Mesothelial cell of epicardium (in vitro differentiated cells): ENCODE measurements at places on chromosomes 1 and 21.
A peak's percentile ranks its signal among the peaks of the same experiment; 100 is the strongest.

DNA sequence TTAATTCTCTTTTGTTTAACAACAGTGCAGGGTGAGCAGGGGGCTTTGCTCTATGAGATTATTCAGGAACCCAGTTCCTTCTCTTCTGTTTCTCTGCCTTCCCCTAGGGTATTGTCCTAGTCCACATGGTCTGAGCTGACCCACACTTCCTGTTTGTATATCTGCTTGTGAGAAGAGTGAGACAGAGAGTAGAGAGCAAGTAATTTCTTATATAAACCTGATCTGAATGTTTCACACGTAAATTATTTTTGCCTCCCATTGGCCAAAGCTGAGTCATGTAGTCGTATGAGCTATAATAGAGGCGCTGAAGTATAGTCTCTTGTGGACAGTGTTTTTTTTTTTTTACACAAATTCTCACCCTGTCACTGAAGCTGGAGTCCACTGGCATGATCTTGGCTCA is 134.2 kb upstream of the SERTAD4 start:
- DNase-seq = no peak

GRCh38 chr1:3469849-3470649 is 15.6 kb downstream of the ARHGEF16 start:
- no peak for DNase-seq

DNA sequence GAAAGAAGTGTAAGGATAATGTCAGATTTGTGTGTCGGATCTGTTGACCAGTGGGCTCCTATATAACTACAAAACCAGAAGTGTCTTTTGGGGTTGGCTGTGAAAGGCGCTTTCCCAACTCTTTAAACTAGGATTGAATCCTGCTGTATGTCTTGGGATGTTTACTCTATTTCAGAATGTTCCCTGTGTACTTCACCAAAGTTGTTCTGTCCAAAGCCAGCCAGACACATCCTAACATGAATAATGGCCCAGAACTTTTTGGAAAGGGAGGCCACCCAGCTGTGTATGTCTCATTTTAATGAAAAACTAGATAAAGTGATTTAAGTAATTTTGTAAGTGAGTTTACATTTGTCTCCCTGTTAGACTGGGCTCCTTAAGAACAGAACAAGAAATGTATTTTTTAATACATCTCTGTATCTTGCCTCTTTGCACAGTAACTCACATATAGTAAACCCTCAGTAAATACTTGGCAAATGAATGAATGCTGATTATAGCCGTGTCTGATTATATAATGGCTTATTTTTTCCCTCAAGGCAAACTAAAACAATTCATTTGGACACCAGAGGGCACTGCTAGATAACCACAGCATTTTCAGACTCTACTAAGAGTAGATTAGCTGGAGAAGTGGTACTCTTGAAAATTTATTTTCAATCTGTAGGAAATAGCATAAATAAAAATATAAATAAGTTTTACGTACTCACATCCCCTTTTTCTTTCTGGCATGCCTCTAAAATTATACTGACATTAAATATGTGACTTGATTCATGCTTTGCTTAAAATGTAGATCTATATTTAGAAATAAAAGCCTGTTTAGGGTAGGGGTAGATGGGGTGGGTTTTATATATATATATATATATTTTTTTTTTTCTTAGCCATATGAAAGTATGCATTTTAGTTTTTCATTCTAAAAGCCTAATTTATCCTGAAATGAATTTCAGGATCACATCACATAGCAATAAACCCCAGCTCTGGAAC is 23.8 kb downstream of the TSEN15 start:
- no peak for DNase-seq

GRCh38 chr1:36450270-36450918 is at the start of gene OSCP1:
Gene OSCP1 (minus strand): TSS chr1:36450451. CDS start chr1:36450369, 82 bp downstream.
- peak; percentile 82 for DNase-seq

DNA sequence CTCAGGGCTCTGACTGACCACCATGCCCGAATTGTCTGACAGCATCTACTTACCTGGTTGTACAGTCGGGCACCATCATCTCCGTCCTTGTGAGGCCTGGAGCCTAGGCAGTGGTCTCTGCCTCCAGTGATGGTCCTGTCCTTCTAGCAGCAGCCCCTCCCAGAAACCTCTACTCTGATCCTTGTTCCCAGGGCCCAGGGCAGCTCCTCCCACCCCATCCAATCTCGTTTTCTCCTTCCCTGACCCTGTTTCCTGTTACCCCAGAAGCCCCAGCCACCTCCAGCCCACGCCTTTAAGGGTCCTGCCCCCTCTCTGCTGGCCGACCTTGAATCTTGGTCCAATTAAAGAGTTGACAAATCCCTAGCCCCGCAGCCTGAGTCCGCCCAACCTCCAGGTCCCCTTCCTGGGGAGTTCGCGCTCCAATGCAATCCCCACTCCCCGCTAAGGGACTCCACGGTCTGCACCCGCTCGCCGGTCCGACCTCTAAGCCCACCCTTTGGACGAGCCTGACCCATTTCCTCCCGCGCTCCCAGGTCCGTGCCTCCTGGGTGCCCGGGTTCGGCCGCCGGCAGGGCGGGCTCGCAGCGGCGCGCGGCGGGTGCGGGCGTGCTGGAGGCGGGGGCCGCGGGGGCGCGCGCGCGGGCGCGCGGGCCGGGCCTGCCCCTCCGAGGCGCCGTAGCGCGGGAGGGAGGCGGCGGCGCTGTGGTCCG is at the start of gene B4GALT2:
Gene B4GALT2 (plus strand): TSS at position 660 of the 710 bp plus-strand sequence. CDS start 1,951 bp downstream, outside the sequence.
- DNase-seq = no peak

- peak; percentile 60 for DNase-seq
Observed at GRCh38 chr1:35807614-35808449, at the start of gene AGO4. Gene AGO4 (plus strand): TSS chr1:35808016. CDS start chr1:35808417, 401 bp downstream.

- DNase-seq = no peak
Observed at GRCh38 chr1:111219557-111220286, 7.8 kb upstream of the CHI3L2 start.

- no peak for DNase-seq
Observed at GRCh38 chr1:27162090-27162489, 7.2 kb upstream of the SLC9A1 start.

DNA sequence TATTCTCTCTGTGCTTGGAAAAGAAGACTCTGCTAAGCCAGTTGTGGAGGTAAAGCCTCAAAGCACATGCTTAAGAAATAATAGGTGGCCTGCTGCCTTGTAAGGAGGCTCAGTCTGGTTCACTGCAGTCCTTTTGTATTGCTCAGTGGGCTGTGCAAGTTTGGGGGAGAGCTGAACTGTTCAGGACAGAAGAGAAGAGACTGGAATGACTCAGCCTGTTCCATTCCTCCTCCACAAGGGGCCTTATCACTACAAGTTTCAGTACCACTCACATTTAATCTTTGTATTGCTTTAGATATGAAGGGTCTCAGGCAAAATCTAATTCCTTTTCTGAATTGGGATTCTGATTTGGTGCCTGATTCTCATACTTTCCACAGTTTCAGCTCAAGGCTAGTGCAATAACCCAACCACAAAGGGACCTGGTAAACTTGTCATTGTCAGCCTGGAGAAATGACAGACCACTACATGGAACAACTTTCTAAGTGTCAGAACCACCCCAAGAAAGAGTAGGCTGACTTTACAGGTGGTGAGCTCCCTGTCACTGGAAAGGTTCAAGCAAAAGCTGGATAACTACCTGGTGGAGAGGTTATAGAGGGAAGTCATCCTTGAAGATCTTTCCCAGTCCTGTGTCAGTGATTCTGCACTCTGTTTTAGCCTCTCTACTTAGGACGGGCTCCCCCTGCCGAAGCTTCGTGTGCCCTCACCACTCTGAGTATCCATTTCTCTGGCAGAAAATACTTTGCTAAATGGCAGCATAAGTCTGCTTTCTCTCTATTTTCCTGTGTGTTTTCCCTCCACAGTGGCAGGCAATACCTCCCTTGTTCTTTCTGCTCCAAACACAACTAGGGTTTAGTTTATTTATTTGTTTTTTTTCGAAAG is 162.9 kb upstream of the GJB5 start:
- DNase-seq = no peak

- no peak for DNase-seq
Observed at GRCh38 chr1:199522936-199523335, 504.6 kb upstream of the NR5A2 start.

- no peak for DNase-seq
Observed at GRCh38 chr21:36075171-36075570, 5.3 kb downstream of the CBR1 start.

GRCh38 chr1:160628799-160629263 is 18.0 kb downstream of the SLAMF1 start:
- no peak for DNase-seq

- DNase-seq = no peak
Observed at GRCh38 chr1:44721485-44722361, 9.2 kb downstream of the RNU5D-1 start.

DNA sequence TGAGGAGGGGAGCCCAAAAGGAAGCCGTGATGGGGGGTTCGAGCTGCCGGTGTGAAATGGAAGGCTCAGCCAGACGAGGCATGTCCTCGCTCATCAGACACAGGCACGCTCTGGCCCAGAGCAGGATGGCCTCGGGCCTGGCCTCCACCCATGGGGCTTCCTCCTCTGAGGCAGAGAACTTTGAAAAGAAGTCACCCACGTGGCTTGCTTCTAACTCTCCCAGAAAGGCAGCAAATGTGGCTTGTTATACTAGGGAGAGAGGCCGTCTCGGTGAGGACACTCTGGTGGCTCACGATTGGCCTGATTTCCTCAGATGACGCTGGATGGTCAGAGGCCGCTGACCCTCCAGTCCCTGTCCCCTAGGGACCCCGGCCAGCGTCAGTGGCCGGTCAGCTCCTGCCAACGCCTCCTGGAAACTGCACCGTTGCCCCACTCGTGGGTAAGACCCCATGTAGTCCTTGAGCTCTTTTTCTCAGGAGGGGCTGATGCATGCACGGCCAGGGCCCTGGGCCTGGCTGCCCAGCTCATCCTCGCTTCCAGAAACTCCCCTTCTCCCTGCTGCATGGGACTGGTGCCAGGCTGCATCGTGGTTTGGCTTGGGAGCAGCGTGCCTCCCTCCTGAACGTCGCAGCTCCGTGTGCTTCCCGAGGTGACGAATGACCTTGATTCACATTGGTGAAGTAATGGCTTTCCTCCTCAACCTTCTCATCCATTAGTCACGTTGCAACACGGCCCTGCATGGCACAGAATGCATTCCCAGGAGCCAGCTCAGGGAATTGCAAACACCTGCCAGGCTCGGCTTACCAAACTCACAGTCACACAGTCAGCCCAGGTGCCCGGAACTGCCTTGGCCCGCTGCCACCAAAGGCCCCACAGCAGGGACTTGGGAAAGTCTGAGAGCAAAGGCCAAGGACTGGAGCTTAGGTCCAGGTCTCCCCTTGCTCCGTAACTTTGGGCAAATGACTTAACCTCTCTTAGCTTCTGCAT is 58.8 kb downstream of the TOMM20 start:
- no peak for DNase-seq

DNA sequence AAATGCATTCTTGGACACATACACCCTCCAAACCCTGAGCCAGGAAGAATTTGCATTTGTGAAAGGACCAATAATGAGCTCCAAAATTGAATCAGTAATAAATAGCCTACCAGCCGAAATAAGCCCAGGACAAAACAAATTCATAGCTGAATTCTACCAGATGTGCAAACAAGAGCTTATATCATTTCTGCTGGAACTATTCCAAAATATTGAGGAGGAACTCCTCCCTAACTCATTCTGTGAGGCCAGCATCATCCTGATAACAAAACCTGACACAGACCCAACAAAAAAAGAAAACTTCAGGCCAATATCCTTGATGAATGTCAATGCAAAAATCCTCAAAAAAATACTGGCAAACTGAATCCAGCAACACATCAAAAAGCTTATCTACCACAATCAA is 6.7 kb downstream of the SPRR2E start:
- DNase-seq = no peak

- DNase-seq = no peak
Observed at GRCh38 chr21:31480228-31480627, 136.2 kb upstream of the TIAM1 start.

DNA sequence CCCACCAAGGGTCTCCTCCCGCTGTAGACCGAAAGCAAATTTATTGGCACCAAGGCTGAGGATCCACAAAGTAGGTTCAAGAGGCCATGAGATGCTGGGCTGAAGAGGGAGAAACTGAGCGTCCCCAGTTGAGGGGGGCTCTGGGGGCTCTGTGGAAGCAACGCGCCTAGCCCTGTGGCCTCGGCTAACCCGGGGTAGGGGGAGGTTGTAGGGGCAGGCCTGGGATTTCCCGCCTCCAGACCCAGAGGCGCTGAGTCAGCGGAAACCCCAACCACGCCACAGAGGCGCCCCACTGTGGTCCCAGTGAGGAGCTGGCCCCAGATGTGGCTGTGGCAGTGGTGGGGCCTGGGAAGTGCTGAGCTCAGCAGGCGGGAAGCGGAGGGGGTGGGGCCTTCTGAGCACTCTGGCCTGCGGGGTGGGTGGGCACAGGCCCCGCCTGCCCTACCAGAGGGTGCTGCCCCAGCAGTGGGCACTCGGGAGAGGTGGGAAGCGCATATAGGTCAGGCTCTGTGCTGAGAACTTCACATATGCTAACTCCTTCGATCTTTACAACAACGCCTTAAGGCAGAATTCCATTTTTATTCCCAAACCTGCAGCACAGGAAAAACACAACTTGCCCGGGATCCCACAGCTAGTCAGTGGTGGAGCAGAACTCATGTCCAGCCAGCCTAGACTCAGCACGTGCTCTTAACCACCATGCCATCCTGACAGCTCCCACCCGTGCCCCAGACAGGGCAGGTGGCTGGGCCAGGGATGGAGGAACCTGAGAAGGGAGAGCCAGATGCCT is 1.5 kb upstream of the COL16A1 start:
- peak; percentile 47 for DNase-seq

GRCh38 chr1:26701266-26701994 is 5.6 kb downstream of the ARID1A start:
- no peak for DNase-seq

DNA sequence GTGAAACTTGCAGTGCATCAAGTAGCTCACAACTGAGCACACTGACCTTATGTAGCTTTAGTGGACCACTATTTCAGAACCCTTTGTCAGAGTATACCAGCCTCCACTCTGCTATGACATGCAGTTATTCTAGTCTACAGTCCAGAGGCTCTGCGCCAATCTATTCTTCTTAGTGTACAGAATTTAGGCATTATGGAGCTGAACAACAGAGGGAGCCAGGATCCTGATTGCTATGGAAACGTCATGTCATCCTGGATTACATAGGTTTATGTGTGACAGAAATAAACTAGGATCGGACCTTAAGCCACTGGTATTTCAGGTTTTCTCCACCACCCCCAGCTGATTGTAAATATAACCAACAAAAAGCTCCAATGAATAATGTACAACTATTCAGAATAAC is 48.1 kb upstream of the EEIG2 start:
- DNase-seq = no peak

- no peak for DNase-seq
Observed at GRCh38 chr1:23403038-23403336, 21.6 kb downstream of the TCEA3 start.

GRCh38 chr1:53652441-53653199 is 86.3 kb downstream of the GLIS1 start:
- no peak for DNase-seq

DNA sequence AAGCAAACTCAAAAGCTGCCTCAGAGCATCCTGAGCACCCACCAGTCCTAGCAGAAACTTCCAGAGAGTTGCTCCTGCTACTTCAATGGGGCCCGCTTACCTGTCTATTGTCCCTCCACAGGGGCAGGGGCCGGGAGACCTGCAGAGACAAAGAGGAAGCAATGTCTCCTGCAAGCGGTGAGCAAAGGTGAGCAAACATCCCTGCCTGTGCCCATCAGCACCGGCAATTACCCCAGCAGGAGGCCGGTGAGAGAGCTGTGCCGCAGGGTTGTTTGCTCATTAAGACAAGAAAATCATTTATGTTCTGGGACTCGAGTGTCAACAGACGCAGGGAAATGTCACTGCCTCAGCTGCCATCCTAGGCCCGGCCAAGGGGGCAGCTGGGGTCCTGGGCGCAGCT is 53.8 kb upstream of the TARDBP start:
- DNase-seq = no peak
